NCI-H146 (cell line): ENCODE measurements at places on chromosomes 6 and 20.

- DNase-seq, result no peak
Observed at GRCh38 chr20:3454831-3455230, 16.0 kb upstream of the ATRN start.

- no peak for DNase-seq
Observed at GRCh38 chr6:134077301-134077700, 24.9 kb upstream of the SLC2A12 start.

DNA sequence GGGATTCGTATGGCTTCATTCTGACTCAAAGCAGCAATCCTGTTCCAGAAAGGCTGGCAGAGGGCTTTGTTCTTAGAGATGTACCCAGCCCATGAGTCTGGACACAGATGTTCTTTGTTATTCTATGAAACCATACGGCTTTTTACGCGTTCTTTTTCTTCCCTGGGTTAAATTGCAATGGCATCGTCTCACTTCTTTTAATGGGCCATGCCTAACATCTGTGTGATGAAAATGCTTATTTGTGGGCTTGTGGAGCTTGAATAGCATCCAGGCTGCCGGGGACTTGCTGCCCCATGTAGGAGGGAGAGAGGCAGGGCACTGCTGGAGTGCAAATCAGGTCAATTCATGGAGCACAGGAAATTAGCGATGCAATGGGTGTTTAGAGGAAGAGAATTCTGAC lies 19.4 kb downstream of the FAM50B start:
- DNase-seq, result no peak

- no peak for DNase-seq
Observed at GRCh38 chr20:36728986-36729385, 16.9 kb downstream of the NDRG3 start.

DNA sequence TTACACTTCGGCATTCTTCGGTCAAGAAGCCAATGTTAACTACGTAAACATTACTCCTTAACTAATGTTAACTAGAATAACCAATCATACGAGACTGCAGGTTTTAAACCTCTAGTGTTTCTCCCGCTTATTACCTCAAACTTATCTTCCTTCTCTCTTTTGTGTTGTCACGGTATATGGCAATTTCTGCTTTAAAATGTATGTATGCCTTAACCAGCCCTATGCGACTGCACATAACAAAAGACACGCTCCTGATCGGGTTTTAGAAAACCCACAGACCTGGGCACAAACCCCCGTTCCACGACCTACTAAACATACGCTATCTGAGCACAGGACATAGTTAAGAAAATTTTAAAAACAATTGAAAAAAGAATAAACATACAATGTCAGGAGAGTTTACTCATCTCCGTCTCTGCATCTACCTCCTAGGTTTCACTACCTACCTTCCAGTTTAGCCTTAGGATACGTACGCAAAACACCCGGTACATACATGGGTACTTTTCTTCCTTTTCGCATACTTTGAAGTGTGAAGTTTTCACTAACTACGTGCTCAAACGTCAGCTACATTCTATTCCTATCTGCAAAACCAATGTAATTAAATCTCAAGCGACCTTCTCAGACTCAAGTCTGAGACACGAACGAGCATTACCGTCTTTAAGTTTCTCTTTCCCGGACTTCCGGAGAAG lies 1.1 kb downstream of the CD164 start:
- peak; percentile 32 for DNase-seq

DNA sequence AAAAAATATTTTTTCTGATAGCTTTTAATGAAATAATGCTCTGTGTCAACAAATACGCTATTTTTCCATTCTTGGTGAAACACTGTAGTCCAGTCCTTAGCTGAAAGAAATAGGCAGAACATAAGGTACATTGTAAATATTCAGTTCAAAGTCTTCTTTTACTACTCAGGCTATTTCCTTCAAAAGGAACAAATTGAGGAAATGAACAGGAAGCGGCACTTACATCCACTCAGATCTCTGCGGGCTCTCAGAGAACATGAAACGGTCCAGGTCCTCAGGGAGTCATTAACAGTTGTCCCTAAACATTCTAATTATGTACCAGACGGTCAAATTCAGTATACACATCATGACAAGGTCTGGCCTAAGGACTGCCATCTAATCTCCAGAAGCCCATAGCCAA lies 212.6 kb downstream of the KIF16B start:
- no peak for DNase-seq

- no peak for DNase-seq
Observed at GRCh38 chr6:55174211-55175026, at the start of gene HCRTR2. Gene HCRTR2, plus strand, starts transcription at chr6:55174515. Its CDS starts 73 bp downstream, at chr6:55174588.

- no peak for DNase-seq
Observed at GRCh38 chr6:136066005-136066404, 184.1 kb downstream of the MTFR2 start.

GRCh38 chr6:32212076-32212760 lies 11.6 kb downstream of the NOTCH4 start:
- DNase-seq, result no peak

- DNase-seq, result no peak
Observed at GRCh38 chr20:4056880-4057279, 41.5 kb upstream of the RNF24 start.

- no peak for DNase-seq
Observed at GRCh38 chr20:50837532-50838321, 42.9 kb downstream of the BCAS4 start.

DNA sequence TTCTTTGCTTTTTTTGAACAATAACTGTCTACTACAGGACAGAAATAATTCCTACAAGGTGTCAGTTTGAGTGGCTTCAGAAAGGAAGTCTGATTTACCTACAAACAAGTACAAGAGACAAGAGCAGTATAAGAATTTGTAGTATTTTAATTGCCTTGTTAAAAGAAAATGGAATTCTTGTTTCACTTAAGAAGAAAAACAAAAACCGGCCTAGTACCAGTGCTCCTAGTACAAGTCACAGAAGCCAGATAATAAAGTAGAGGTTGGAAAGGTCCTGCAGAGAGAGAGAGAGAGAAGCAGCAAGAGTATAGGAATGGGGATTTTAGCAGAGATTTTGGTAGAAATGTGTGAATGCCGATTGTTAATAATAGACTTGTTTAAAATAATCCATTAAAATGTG lies 6.4 kb downstream of the TAB2 start:
- no peak for DNase-seq

GRCh38 chr6:160393891-160394653 lies 45.9 kb downstream of the SLC22A3 start:
- no peak for DNase-seq

DNA sequence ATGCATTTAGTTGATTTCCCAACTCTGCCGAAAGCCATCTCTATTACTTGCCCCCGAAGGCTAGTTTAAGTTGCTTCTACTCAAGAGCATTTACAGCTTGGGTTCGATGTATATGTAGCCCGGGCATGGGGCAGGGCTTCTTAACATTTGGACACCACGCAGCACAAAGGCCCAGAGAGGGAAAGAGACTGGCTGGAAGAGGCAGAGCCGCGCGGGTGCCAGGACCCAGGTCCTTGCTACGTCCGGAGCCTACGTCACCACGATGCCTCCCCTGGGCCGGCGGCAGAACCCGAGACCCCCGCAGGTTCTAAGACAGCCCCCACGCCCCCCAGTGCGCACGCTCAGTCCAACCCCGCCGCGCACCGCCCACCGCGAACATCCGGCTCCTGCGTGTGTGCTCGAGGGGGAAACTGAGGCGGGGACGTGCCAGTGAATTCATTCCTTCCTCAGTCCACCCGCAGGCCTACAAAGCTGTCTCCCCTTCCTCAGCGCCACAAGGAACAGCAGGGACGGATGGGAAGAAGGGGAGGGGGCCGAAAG lies 367 bp upstream of the PCIF1 start:
- DNase-seq, result peak; percentile 86

- DNase-seq, result no peak
Observed at GRCh38 chr6:90237350-90237990, 59.2 kb downstream of the BACH2 start.

- no peak for DNase-seq
Observed at GRCh38 chr6:19181211-19181610, 656.0 kb upstream of the ID4 start.

DNA sequence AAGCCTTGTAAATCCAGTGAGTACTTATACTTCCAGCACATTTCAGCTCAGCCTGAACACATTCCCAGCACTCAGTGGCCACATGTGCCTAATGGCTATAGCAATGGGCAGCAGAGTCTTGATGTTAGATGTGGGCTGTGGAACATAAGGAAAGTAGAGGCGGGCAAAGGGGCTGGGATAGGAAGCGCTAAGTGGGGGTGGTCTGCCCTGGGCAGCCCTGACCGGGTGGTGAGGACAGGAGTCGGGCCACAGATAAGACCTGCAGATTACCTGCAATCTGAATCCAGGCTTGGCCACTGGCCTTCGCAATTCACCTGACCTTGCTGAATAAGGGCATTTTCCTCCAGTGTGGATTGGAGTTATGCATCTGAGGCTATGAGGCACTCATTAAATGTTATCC lies 11.1 kb upstream of the HMGA1 start:
- no peak for DNase-seq

- DNase-seq, result peak; percentile 89
Observed at GRCh38 chr20:50790651-50791277, 4.1 kb upstream of the BCAS4 start.

DNA sequence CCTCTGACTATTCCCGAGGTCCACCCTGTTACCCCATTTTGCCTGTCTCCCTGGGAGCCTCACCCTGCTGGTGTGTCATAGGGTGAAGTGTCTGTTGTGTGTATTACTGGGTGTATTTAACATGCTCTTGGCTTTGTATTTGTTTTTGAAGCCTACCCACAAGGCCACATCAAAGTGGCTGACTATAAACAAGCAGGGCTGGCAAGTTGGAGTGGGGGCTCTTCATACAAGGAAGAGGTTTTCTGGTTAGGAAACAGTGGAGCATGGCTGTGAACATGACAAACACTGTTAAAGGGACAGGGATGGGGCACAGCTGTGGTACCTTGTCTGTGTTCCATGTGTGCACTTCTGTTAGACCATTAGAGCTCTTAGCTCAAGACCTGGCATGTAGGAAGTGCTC lies 26.3 kb downstream of the HECA start:
- no peak for DNase-seq

DNA sequence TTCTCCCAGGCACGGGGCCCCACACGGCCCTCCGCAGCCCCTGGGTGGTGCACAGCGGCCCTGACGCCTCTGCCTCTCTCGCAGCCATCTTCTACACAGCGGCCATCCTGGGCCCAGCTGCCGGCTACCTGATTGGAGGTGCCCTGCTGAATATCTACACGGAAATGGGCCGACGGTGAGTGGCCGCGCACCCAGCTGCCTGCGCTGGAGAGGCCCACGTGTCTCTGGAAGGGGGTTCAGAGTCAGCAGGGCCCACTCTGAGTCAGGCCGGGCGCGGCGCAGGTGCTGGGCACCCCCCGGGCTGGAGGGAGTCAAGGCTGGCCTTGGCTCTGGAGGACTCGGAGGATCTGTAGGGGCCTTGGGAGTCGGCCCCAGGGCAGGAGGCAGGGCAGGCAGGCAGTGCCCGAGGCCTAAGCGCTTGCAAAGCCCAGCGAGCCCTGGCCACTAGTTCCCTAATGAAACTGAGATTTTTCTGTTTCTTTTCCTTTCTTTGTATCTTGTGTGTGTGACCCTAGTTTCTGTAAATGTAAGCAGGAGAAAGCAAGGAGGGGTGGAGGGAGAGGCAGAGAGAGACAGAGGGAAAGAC lies 16.4 kb downstream of the SLCO4A1 start:
- DNase-seq, result no peak

- DNase-seq, result no peak
Observed at GRCh38 chr20:34401741-34402455, 38.8 kb downstream of the ITCH start.

DNA sequence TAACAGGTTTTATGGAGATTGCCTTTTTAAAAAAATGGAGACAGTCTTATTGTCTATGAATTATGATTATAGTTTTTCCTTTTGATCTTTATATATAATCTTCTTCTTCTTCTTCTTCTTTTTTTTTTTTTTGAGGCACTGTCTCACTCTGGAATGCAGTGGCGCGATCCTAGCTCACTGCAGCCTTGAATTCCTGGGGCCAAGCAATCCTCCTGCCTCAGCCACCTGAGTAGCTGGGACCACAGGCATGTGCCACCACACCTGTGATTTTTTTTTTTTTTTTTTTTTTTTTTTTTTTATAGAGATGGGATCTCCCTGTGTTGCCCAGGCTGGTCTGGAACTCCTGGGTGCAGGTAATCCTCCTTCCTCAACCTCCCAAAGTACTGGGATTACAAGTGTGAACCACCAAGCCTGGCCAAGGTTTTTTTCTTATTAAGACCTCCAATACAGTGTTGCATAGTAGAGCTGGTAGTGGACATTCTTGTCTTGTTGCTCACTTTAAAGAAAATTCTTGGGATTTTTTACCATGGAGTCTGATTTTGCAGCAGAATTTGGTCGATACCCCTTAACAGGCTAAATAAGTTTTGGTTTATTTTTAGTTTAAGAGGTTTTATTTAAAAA lies 46.5 kb downstream of the STK4 start:
- DNase-seq, result no peak

- peak; percentile 80 for DNase-seq
Observed at GRCh38 chr6:28863604-28864325, 60.0 kb downstream of the TRIM27 start.

GRCh38 chr20:6420336-6420735 lies 297.5 kb upstream of the FERMT1 start:
- no peak for DNase-seq

DNA sequence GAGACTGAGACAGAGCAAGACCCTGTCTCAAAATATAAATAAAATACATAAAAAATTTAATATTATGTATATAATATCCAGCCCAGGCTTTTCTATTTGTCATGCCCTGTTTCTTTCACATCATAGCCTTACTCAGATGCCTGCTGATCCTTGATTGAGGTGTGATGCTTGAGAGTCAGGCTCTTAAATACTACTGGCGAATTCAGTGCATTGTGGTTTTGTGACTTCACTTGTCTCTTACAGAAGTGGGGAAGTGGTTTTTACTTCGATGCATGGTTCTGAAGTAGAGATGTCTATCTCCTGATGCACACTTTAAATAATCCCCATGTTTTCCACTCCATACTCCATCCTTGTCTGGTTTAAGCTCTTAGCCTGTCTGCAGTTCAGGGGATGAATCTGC lies 29.1 kb downstream of the ASXL1 start:
- no peak for DNase-seq

GRCh38 chr20:62769346-62770071 lies 26.8 kb upstream of the MRGBP start:
- no peak for DNase-seq

DNA sequence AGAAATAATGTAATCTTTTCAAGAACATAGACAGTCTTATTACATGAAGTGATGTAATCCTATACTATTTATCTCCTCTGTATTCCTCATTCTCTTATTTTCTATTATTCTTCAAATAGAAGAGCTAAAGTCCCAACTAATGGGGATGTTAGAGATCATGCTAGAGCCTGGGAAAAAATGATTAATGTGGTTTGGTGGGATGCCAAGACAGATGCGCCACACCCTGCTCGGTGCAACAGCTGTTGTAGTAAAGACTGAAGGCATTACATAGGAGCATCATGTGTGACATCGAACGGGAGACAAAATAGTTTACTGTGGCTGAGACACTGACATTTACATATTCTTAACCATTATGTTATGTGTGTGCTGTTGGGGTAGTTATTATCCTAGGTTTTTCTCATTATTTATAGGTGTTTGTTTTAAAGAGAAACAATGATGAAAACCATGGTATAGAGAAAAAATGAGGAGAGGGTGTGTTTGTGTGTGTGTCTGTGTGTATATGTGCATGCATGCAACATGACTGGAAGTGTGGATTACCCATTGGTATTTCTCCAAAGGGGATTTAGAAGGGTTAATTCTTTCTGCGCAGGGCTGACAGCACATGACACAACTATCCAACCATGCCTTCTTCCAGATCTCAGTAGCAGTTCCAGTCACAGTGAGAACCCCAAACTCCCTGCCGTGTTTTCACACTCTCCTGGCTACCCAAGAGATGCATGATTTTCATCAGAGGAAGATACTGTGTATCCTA lies 155.3 kb downstream of the EYA4 start:
- peak; percentile 53 for DNase-seq

- DNase-seq, result no peak
Observed at GRCh38 chr6:13360671-13361540, 32.6 kb upstream of the TBC1D7 start.
